Stimulated activated effector memory CD8-positive, alpha-beta T cell treated with anti-CD3 and anti-CD28 coated beads, Interleukin-12 subunit alpha, Interleukin-12 subunit beta, amount 100 ng/mL, for 72 hours (primary cell): ENCODE measurements at places on chromosomes 2 and 18.
A peak's percentile ranks its signal among the peaks of the same experiment; 100 is the strongest.

GRCh38 chr2:107553539-107553938 is 273.2 kb upstream of the RGPD4 start:
- no peak for DNase-seq

DNA sequence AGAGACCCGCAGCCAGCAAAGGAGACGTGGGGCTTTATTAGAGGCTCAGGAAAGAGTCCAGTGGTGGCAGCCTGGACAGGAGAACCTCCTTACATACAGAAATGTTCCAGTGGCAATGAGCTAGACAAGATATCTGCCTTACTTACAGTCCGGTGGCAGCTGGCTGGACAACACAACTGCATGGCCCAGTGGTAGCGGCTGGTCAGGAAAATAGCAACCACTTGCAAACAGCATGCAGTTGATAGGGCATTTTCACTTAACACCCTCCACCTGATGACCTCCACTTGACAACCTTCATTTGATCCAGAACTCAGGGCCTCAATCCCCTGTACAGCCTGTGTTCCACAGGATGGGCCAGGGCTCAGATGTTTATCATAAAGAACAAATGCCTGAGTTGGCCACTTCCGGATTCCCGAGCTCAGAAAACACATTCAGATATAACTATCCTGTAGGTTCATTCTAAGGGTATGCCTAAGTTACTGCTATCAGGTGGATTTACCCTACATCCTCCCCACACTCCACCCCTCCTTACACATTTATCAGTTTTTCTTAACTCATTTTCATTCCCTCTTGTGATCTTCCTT is 63.3 kb upstream of the ITPRID2 start:
- DNase-seq, result no peak

DNA sequence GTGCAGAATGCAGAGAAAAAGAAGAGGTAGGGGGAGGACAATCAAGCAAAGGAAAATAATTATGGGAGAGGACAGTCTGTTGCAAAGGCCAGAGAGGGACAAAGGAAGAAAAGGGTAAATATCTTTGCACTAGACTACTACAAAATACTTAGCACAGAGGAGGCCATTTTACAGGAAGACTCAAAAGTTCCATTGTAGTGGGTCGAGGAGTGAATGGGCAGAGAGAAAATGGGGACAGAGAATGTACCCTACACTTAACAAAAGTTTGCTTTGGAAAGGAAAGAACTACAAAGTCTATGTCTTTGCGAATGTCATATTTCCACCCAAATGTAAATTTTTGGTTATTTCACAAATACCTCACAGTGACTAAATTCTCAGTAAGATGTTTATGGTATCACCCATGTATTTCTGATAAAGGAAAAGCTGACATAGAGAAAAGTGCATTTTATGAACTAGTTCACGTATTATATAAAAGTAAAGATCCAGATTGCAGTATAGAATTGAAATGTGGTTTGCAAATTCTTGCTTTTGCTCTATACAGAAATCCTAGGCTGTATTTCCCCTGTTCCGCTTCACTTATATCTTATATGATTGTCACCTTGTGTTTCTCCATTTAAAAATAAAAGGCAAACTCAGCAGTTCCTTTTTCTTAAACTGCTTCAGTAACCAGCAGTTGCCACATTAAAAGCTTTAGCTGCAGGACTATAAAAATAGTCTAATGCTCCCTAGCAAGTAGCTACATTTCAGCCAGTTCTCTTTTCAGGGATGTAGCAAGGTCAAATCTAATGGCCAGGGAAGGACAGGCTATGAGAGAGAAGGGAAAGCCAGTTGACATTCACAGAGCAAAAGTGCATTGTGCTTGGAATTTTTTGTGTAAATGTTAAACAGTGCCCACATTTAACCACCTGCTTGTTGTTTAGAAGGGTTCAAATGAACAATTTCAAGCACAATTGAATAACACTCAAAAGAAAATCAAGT is 79.7 kb upstream of the CYTIP start:
- DNase-seq, result no peak

DNA sequence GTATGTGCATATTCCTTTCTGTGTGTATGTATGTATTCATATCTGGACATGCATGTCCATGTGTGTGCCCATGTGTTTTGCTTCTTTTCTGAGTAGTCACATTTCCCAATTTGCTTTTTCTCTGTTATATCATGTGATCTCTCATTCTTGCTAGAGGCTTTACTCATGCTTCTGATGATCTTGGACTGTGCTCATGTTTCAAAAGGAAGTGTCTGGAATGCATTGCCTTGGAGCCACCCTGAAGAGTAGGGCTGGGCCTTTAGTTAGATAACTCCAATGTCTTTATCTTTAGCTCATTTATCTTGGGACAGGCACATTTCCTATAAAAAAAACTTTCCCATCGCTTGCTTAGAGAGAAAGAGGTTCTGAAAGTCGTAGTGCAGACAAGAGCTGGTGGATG is 859.2 kb downstream of the CNTNAP5 start:
- DNase-seq, result no peak

- DNase-seq, result no peak
Measured at GRCh38 chr18:51006948-51007789, 22.8 kb upstream of the SMAD4 start.

DNA sequence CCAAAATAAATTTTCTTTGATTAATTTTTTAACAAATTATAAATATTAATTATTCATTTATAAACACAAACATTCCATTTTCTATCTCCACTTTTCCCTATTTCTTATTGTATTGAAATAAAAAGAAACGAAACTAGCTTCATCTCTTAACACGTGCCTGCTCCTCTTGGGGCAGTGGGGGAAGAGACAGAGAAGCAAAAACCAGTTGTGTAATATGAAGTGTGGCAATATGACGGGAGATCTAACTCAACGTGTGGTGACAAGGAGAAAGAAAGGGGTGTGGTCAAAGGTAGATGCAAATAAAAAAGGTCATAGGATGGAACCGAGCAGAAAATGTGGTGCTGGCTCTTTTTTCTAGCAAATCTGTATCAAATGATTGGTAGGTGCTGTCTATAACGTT is 106.9 kb upstream of the SLC8A1 start:
- no peak for DNase-seq

DNA sequence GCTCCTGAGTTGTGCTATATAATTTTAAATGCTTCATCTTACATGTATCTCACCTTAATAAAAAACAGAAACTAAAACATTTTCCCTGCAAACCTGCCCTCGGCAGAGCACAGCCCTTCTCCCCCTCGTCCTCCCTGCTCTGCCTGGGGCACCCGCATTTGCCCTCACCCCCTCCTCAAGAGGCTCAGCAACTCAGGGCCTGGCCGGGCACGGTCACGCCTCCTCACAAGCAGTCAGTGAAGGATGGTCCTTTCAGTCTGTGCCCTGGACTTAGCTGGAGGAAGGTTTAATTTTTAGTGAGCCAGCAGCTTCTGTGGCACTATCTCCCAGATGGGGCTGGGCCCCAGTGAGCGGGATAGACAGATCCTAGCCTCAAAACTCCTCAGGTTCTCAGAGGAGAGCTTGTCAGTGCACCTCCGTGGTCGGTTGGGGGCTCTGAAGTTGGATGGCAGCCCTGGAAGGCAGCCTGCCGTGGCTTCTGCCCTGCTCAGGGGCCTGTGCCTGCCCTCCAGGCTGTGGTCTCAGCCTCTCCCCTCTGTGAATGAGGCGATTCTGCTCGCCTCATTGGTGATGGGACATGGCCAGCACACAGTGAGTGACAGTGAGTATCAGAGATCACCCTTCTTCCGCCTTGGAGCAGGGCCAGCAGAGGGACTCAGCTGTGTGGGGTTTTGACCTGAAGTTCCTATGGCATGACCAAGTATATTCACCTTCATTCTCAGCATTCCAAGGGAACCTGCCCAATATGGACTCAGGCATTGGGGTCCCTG is 56.3 kb upstream of the AFF3 start:
- DNase-seq, result no peak

GRCh38 chr2:207423886-207424285 is 105.9 kb upstream of the CREB1 start:
- DNase-seq, result peak; percentile 43

DNA sequence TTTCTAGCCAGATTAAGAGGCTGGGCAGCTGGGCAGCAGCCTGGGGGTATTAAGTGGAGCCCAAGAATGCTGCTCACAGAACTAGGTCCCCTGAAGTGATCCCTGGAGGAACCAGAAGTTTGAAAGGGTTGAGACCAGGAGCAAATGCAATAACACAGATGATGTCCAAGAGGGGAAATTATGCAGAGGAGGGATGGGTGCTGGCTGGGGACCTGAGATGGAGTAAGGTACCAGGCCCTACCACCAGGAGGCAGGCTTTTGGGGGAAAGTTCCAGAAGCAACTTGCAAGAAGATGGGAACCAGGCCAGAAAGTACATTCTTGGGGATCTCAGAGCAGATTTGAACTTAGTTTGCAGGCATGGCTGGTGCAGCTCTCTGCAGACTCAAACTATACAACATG is 175.1 kb downstream of the NCK2 start:
- peak; percentile 20 for DNase-seq

- no peak for DNase-seq
Measured at GRCh38 chr18:70288171-70288850, 534 bp upstream of the SOCS6 start.

GRCh38 chr2:108988796-108989713 is at the start of gene EDAR:
Gene EDAR (minus strand): TSS chr2:108989220. CDS start chr2:108931014, 58,206 bp downstream.
- DNase-seq, result no peak

GRCh38 chr2:176103742-176104315 is 3.3 kb upstream of the HOXD11 start:
- DNase-seq, result no peak

DNA sequence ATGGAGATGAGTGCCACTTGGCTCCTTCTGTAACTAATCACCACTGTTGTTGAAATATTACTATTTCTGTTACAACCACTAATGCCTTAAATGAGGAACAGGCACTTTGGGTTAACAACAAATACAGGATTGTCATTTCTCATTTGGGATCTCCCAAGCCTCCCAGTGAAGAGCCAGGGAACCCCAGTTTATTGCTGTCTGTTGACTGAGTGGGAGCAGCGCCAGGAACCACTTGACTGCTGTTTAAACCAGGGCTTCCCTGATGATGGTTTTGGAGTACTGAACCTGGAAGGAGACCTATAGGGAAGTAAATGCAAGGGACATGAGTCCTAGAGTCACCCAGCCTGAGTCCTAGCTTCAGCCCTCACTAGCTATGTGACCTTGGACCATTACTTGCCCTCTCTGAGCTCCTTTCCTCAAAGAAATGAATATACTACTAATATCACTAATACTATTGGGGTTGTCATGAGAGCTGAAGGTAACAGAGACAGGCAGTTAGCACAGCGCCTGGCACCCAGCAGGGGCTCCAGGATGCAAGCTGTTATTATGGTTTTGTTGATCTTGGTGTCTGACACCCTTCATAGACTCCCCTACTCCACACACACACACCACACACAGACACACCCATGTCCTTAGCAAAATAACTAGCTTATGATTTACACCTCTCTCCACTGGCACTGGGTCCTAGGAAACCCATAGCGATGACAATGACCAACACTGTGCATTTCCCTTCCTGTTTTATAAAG is 104.2 kb upstream of the FZD7 start:
- no peak for DNase-seq

DNA sequence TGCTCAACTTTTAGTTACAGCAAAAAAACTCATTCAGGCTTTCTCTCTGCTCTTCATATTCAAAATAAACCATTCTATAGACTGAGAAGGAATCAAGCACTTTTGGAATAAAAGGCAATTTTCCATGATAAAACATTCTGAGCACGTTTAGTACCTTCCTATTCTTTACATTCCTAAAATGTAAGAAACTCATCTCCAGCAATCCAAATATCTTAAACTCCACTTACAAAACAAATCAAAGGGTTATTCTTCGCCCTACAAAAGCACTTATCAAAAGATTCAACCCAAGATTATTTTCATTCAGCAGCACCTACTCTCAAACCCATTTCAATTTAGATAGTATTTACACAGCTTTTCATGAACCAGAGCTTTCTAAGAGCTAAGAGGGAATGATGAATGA is 2.9 kb upstream of the LGALSL start:
- no peak for DNase-seq

- DNase-seq, result no peak
Measured at GRCh38 chr2:240413813-240414429, 21.5 kb upstream of the GPC1 start.

DNA sequence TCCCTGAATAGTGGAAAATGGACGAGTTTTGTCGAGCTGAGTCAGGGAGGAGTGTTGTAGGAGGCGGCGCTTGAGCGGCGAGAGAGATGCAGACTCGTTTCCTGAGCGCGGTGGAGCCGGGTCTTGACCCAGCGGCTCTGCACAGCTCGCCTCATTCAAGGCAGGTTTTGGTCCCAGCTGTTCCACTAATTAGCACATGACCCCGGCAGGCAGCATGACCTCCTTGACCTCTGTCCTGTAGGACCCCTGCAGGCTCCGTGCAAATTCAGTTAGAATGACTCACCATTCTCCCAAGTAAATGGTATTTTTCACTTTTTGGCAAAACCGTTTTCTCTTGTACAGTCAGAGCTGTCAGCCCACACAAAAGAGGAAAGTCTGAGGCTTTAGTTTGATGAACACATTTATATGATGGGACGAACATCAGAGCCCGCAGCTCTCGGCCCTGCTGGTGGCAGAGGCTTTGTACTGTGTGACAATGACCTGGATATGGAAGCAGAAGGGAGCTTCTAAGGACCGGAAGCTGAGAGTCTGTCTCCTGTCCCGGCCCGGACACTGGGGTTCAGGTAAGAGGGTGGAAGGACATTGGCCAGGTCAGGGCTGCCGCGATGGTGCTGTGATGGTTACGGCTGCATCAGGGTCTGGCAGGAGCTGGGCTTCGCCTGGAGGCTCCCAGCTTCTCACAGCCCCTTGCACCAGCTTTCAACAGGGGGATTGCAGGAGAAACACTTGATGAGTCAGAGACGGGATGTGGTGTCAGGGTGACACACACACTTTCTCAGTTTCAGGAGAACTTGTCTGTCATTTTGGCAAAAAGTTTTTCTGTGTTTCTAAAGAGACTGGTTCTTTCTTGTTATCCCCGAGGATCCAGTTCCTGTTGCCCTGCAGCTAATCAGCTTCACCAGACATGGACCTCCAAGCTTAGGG is 29.9 kb upstream of the ALKAL2 start:
- DNase-seq, result no peak

- DNase-seq, result no peak
Measured at GRCh38 chr2:113677330-113677729, 50.3 kb downstream of the RABL2A start.

DNA sequence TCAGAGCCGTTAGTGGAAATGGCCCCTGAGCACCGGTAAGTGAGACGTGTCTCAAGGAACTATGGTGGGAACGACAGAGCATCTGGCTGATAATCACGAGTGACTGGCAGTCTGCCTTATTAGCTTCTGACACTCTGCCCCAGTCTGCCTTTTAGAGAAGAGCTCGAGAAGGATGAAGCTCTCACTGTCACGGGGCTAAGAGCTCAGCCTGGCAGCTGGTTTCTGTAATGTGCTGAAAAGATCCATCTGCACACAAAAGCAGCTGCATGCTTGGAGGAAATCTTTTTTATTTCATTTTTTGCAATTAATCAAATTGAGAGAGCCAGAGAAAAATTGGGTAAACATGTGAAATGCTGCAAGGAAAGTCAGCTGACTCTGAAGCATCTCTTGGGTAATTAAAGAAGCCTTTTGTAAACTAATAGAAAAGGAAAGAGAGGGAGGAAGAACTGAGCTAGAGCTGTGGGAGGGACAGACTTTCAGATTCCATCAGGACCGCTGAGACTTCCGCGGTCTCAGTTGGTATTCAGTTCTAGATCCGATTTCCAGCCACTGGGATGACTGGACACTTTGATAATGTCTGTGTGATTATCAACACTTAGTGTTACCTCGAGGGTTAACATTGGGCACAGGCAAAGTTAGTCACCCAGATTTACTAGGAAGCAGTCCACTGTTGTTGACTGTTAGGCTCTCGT is 24.4 kb downstream of the MBP start:
- DNase-seq, result peak; percentile 73
